ENCODE measurements at places on chromosomes 11 and 22.

DNA sequence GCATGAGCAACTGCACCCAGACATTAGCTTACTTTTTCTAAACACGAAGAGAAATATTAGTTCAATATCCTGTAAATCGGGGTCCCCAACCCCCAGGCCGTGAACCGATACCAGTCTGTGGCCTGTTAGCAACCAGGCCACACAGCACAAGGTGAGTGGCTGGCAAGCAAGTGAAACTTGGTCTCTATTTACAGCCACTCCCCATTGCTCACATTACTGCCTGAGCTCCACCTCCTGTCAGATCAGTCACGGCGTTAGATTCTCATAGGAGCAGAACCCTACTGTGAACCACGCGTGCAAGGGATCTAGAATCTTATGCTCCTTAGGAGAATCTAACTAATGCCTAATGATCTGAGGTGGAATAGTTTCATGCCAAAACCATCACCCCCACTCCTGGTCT lies 27.8 kb upstream of the DEPDC7 start:
- no peak for DNase-seq

- DNase-seq = no peak
These were observed 96.3 kb downstream of the C11orf65 start for GRCh38 chr11:108370990-108371389.

- peak; percentile 56 for DNase-seq
These were observed 35.1 kb downstream of the MPPED1 start for GRCh38 chr22:43446916-43447315.

DNA sequence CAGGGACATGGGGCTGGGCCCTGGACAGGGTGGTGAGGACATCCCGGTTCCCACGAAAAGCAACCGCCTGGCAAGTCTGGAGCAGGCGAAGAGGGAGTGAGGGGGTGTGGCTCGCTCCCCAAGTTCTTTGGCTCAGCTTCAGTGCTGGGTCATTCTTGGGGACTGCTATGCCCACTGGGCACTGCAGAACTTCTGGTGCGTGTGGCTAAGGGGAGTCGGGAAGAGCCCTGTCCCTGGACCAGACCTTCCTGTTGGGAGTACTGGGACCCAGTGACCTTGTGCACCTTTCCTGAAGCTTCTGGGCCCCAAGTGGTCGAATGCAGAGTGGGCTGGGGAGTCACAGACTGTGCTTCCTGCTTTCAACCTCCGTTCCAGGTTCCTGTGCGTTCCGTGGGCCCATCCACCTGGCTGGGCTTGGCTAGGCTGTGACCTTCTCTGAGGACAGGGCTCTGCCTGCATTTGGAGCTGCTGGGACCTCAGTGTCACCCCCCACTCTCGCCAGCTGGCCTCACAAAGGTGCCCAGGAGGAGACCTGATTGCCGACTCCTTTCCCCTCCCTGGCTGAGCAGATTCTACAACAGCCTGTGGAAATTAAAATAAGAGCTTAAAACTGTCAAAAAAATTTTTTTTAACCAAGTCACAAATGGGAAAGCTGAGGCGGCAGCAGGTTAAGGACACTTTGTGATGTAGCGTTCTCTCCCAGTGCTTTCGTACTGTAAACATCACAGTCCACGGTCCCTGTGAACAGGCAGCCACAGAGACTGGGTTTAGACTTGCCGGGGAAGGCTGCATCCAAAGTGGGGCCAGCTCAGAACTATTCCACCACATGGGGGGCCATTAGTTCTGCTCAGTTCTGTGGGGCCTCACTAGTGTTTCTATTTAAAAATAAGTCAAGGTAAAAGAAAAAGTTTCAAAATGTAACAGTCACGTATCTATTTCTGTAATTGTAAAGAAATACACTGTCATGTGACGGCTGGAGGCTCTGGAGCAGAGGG lies 63.8 kb upstream of the WNT7B start:
- DNase-seq = no peak

- no peak for DNase-seq
These were observed 132.4 kb upstream of the ANO3 start for GRCh38 chr11:26199331-26200095.

DNA sequence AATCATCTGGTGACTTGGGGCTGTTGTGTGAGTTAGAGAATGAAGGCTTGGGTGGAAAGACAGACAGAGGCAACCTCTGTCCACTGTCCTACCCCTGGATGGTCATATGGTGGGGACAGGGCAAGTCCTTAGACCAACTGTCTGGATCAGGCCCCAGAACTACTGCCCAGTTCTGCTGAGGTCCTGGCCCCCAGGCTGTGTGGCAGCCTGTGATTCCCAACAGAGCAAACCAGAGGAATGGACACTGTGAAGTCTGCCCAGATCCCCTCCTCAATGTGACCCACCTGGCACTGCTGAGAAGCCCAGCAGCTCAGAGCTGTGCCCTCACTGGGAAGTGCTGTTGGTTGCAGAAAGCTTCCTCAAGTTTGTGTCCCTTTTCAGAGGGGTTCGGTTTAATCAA lies 69.0 kb downstream of the GGTLC2 start:
- no peak for DNase-seq

DNA sequence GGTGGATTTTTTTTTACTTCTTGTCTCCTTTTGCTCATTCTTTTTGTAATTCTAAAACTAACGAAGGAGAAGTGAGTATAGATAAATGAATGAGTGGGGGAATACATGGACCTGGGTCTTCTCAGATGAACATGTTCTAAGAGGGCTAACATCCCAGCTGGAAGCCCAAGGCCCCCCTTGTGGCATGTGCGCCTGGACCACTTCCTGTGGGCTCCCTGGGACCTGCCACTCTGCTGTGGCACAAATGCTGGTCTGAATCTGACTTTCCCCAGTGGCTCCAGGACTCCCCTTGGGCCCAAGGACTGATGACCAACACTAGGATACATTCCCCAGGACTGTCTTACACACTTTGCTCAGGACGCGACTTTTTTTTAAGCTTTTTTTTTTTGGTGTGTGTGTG lies 32.7 kb upstream of the ALX4 start:
- no peak for DNase-seq

- DNase-seq = no peak
These were observed 31.4 kb upstream of the TTC12 start for GRCh38 chr11:113282898-113283437.

DNA sequence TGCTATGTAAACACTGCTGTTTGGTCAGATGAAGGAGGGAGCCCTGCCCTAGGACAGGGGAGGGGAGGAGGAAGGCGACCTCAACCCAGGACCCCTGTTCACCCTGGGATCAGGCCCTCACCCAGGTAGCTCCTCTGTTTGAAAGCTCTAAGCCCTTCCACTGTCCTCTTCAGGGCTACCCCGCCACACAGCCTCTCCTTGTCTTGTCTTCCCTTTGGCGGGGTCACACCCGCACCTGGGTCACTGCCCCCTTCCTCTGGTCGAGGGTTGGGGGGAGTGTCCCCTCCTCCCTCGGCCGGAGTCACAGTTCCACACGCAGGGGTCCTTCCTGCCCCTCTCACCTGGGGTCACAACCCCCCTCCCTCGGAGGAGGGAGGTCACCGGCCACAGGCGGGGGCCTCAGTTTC lies 463 bp upstream of the PTPMT1 start:
- DNase-seq = no peak

GRCh38 chr11:110860461-110860860 lies 148.2 kb upstream of the ARHGAP20 start:
- no peak for DNase-seq

GRCh38 chr11:129814244-129815014 lies 1.2 kb upstream of the TMEM45B start:
- DNase-seq = no peak

DNA sequence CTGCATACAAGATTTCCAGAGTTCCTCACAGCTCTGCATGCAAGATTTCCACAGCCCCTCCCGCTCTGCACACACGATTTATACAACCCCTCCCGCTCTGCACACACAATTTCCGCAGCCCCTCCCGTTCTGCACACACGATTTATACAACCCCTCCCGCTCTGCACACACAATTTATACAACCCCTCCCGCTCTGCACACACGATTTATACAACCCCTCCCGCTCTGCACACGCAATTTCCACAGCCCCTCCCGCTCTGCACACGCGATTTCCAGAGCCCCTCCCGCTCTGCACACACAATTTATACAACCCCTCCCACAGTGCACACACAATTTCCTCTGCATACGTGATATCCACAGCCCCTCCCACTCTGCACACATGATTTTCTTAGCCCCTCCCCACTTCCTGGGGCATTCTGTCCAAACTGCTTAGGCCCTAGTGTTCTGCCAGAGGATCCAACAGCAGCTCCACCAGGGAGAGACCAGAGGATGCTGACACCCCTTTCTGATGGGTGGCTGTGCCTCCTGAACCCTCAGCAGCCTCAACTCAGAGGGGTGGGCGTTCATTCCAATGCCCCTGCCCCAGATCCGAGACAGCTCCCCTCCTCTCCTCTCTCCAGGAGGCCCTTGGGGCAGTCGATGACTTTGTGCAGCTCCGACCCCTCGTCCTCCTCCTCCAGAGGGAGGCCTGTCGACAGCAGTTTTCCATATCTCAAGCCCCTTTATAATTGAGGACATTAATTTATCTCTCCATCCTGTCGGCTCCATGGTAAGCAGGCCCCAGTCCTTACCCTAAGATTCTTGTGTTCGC lies 671.7 kb downstream of the BRD1 start:
- no peak for DNase-seq

DNA sequence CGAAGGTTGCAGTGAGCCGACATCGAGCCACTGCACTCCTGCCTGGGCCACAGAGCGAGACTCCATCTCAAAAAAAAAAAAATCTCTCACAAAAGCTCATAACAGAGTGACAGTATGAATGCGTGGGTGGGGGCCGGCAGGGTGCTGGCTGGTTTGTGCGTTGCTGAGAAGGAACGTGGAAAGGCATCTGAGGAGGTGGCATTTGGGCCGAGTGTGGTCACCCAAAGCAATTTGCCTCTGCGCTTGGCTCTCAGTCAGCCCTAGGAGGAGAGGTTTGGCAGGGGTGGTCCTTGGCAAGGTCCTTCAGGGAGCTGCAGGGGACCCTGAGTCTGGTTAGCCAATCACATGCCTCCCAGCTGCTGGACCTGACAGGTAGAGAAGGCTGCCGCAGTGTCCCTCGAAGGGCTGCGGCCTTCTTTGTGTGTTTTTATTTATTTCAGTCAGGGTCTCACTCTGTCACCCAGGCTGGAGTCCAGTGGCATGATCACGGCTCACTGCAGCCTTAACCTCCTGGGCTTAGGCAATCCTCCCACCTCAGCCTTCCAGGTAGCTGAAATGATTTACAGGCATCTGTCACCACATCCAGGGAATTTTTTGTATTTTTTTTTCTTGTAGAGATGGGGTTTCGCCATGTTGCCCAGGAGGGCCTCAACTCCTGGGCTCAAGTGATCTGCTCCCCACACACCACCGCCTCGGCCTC lies 23.5 kb upstream of the OSBPL5 start:
- no peak for DNase-seq

DNA sequence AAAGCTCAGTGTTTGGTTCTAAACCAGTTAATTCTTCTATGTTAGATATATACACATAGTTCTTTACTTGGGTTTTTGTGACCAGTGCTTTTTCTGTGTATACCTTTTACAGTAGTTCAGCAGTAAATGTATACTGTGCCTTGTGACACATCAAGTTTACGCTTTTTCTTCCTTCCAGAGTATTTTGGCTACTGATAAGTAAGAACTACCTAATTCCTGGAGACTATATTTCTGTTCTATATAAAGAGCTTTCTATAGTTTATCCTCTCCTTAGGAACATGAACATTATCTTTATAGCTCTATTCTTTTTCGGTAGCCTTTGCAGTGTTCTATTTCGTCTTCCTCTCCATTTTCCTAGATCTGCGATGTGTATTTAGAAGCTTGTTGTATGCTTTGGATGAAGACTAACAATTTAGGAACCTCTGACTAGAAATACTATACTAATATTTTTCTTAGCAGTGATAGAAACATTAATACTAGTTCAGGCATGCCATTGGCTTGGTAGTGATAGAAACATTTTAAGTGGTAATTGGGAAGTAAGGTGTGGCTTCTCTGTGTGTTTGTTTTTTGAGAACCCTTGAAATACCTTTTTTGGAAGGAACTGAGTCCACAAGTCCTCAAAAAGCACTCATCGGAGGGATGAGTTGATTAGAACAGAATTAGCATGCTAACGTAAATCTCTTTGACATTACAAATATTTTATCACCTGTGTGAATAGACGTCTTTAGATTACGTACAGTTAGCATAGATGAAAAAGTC lies 74.6 kb downstream of the ARHGEF12 start:
- no peak for DNase-seq

DNA sequence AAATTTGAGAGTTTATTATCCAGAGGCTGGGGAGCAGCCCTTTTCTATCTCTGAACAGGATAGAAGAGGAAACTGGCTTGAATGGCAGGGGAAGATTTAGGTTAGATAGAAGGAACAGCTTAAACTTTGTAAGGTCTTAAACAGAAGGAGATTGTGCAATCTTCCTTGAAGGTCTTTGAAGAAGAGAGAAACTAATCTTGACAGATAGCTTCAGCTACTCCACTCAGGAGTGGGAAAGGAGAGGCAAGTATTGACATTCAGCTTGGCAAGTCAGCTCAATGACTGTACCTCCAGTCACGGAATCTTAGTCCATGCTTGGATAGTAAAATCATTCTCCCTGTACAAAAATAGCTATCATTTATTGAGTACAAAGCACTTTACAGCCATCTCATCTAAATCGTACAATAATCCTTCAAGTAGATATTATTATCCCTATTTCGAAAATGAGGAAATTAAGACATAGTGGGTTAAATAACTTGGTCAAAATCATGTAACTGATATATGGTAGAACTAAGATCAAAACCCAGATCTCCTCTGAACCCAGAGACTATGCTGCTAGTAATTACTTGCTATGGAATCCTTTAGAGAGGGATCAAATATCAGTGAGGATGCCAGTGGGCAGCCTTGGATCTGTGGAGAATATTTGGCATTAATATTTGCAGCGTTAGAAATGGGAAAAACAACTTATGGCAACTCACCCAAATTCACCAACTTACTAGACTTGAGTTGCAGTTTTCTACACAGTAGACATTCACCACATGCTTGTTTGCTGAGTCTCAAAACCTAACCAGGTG lies 14.6 kb downstream of the C11orf97 start:
- no peak for DNase-seq

GRCh38 chr11:103901656-103902055 lies 134.8 kb upstream of the DDI1 start:
- DNase-seq = no peak

- no peak for DNase-seq
These were observed 69.9 kb upstream of the ASPHD2 start for GRCh38 chr22:26359156-26359555.

- no peak for DNase-seq
These were observed 140.3 kb downstream of the CRYBB2 start for GRCh38 chr22:25359601-25360261.

DNA sequence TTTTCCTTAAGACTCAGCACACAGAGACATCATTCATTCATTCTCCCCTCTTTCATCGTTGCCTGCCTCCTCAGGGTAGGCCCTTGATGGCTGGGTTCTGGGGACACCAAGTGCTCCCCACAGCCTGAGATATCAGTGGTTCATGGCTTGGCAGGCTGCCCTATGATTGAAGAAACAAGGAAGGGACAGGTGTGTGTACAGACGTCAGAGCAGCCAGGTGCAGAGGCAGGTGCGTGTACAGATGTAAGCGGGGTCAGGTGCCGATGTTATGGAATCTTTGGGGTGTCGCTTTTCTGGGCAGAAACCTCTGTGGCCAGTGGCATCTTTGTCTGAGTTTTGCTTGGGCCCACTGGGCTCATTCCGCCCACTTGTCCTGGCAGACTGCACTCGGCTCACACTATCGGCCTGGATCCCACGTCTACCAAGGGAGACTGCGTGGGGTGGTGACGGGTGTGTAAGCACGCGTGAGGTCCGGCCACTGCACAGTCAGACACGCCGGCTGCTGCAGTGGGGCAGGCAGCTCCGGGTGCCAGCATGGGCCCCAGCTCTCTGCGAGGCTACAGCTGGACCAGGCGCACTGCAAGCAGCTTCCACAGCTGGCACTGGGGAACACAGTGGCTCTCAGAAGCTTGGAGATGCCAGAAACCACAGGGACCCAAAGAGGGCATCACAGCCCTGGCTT lies 20.9 kb upstream of the KIAA0930 start:
- DNase-seq = peak; percentile 12

Data from NCI-H774 (cell line).